ENCODE measurements at places on chromosomes 7 and 10.

DNA sequence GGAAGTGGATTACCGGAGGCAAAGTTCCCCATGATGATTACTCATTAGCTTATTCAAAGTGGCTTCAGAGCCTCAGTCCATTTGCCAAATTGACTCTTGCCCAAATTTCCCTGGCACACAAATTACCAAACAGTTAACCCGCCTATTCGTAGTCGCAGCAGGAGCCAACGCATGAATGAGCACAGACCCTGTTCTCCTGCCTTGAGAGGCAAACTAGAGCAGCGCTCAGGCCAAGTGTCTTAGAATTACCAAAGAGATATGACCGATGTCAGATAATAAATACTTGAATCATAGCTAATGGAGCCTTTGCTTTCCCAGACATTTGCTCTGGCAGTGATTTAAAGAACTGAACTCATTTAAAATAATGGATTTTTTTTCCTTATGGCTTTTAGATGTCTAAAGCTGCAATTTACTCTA is 64.9 kb downstream of the CTTNBP2 start:
- no peak for DNase-seq

DNA sequence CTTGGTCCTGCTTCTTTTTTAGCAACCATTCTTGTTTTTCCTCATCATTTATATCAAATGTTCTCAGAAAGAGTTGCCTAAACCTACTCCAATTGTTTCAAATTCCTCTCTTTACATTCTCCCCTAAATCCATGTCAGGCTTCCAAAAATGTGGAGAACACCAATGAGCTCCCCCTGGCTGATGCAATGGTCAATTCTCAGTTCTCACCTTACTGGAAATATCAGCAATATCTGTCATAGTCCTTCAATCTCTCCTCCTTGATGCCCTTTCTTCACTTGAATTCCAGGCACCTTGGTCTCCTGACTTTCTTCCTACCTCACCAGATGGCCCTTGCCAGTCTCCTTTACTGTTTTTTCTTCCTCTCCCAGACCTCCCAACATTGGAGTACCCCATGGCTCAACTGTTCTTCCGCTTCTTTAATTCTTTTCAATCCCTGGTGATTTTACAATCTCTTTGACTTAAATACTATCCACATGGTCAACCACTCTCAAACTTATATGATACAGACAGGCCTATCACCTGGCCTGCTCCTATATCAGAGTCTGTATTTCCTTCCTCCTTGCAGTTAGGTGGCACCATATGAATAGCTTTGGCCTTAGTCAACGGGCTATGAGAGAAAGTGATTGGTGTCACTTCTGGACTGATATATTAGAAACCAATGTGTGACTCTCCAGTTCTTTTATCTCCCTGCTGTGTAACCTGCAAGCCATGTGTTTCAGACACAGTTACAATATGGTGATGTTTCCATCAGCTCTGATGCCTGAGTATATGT is 47.4 kb upstream of the CAV2 start:
- DNase-seq: no peak

GRCh38 chr10:114869520-114869892 is 47.9 kb downstream of the FHIP2A start:
- no peak for DNase-seq

- no peak for DNase-seq
These were observed at the start of gene LRRC17 for GRCh38 chr7:102912742-102913141. Gene LRRC17 (plus strand): TSS chr7:102913000. CDS start chr7:102933914, 20,914 bp downstream.

DNA sequence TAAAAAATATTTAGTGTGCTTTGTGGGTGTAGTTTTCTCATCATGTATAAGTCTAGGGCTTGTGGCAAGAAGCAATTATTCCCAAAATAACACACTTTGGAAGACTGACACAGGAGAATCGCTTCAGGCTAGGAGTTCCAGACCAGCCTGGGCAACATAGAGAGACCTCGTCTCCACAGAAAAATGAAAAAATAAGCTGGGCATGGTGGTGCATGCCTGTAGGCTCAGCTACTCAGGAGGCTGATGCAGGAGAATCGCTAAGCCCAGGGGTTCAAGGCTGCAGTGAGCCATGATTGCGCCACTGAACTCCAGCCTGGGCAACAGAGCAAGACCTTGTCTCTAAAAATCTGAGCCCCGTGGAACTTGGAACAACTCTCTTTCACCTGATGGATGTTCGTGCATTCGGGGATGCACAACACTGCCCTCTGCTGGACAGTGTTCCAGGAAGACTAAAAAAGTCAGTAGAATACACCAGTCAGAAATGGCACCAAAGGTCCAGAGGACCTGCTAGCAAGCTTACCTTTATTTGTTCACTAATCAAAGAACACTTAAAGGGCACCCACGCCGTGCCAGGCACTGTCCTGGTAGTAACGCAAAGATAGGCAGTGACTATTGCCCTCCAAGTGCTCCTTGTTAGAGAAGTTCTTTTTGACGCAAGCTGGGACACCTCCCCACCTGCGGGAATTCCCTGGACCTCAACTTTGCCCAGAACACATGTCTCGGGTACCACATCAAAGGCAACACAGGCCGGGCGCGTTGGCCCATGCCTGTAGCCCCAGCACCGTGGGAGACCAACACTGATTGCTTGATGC is 81.9 kb upstream of the CALN1 start:
- peak; percentile 55 for DNase-seq

- DNase-seq: no peak
These were observed 20.7 kb upstream of the GRID1 start for GRCh38 chr10:86387178-86387794.

DNA sequence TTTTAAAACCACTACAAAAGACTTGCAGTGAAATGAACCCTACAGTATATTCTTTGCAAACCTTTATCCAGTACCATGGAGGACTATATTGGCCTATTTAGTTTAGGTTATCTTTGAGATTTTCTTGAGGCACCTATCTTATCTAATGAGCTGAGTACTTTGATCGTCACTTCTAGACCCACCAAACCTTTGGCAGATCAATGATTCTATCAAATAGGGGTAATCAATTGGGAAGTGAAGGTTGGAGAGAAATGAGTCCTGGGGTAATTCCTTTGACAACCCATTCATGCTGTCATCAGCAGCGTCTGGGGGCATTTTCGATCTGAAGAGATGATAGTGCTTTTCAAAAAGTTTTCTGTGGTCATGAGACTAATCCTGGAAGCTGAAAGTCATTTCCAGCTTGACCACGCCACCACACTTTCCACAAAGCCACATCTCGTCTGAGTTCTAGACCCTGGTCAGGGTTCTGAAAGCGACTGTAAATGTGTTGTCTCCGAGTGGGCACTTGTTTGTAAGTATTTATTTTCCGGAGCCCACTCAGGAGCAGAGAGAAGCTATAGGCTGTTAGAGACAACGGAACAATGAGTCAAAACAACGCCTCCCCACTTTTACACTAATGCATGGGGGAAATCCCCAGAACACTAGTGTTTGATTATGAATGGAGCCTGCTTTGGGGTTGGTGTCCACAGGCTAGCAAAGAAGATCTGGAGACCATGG is 4.8 kb downstream of the EGR2 start:
- DNase-seq: peak; percentile 56

DNA sequence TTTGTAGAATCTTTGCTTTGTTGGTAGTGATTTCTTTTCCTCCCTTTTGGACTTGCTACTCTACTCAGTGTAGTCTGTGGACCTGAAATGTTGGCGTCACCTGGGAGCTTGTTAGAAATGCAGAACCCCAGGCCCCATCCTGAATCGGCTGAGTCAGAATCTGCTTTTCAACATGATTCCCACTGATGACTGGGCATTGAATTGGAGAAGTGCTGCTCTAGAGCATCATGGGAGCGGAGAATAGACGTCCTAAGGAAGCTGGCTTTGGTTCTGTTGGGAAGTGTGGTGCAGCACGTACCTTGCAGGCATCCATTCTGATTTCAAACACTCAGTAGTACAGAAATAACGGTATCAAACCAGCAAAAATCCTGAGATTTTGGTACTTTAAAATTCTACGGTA is 54.7 kb downstream of the RBM33 start:
- no peak for DNase-seq

DNA sequence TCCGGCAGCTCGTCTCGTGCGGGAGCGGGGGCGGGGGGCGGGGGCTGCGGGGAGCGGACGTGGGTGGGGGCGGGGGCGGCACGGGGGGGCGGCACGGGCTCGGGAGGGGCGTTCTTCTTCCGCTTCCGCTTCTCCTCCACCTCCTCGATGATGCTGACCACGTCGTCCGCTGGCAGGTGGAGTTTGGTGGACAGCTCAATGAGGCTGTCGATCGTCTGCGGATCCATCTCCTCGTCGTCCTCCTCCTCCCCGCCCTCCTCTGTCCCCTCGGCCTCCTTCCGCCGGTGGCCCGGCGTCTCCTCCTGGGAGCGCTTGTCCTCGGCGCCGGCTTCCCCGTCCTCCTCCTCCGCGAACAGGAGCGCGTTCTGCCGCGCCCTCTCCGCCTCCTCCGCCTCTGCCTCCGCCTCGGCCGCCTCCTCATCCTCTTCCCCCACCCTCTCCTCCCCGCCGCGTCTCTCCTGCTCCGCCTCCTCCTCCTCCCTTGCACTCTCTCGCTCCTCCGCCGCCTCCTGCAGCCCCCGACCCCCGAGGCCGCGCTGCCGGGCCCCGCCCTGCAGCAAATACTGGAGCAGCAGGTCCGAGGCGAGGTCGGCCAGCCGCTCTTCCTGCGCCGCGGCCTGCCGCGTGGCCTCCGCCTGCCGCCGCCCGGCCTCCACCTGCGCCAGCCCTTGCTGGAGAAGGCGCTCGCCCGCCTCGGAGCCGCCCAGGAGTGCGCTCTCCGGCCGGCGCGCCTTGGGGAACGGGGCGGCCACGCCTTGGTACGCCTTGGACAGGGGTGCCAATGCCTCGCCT is 1.9 kb downstream of the VGF start:
- DNase-seq: no peak

DNA sequence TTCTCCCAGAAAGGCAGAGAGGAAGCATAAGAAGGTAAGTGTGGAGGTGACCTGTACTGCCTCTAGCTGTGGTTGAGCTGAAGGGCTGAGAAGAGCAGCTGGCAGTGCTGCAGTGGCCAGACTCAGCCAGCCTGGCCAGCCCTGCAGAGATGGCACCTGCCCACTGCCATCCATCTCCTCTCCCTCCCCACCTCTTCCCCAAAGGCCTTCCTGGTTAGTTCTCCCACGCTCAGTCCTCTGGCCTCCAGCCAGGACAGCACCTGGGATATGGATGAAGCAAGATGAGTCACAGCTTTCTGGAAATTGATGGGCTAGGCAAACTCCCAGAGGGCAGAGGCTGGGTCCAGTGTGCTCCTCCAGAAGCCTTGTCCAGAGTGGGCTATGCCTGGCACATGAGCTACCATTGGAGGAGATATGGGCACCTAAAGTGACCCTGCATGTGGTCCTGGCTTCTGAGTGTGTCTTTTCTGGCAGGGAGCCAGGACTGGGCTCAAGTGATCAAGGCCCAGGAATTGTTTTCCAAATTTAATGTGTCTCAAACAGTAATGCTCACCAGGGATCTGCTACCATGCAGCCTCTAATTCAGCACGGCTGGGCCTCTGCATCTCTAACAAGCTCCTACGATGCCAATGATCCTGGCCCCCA is 81.0 kb upstream of the CACUL1 start:
- DNase-seq: no peak

DNA sequence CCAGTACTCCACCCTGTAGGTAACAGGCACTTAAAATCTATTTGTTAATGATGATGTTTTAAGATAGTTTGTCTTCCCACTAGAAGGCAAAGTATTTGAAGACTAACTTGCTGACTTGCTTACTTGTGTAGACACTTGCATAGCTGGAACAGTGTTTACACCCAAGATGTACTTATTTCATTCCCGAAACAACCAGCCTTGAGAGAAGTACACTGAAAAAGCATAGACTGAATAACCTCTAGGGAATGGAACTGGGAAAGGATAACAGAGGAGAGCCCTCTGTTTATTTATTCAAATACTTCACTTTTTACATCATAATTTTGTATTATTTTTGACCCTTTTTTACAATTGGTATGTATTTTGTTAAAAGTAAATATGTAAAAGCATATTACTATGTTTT is 33.1 kb upstream of the TMEM26 start:
- DNase-seq: no peak

GRCh38 chr7:66627881-66628360 is 760 bp upstream of the KCTD7 start:
- no peak for DNase-seq

DNA sequence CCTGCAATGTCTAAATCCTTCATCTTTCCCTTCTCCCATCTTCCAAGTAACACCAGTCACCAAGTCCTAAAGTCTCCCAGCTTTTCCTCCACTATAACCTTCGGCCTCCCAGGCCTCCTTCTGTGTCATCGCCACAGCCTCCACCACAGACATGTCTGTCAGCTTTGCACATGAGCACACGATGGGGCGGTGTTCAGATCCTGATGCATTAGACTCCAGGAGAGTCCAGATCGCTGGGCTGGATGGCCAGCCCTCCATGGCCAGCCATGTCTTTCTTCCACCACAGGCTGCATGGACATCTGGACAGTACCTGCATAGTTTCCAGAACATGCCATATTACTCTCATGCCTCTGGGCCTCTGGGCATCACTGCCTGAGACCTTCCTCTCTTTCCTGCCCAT is 974.2 kb upstream of the ZNF722 start:
- no peak for DNase-seq

DNA sequence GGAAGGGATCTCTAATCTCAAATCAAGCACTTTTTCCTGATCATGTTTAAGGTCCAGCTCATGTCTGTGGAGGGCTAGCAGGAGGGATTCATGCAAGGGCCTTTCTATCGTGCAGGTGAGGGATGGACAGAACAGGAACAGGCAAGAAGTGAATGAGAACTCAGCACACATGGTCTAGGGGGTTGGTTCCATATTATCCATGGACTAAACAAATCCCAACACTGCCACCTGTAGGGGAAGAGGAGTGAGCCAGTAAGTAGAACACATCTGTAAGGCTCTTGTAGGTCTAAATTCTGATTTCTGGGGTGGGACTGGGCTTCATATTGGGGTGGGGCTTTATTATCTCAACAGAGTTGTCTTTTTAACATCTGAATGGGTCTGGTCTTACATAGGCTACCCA is 138.0 kb upstream of the TARP start:
- DNase-seq: no peak

DNA sequence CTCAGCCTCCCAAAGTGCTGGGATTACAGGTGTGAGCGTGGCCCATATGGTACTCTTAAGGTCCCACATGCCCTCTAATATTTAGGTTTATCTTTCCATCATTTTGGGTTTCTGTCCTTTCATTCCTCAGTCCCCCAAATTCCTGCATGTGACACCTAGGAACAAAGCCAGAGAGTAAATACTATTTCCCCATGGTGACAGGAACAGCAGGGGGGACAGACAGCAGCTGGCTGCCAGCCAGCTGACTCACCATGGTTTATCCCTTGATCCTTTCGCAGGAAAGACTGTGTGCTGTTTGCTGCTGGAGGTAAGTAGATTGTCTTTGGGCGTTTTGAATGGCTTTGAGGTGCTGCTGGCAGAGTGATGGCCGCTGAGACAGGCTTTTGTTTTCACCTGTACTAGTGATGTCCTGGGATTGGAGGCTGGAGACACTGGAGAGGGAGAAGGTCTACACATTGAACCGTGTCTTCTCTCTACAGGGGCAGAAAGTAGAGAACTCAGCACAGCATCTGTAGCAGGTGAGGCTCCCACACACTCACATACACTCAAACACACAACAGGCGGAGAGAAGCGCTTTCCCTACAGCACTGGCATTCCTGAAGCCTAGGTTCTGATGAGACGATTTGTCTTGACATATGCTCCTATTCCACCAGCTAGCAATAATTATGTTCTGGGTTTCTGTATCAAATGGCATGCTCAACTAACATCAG is 83.7 kb upstream of the EFCAB10 start:
- DNase-seq: no peak

- DNase-seq: no peak
These were observed 3.8 kb upstream of the PDCD4 start for GRCh38 chr10:110867807-110868465.

- no peak for DNase-seq
These were observed 53.6 kb downstream of the PYROXD2 start for GRCh38 chr10:98361131-98362025.
